Muscle of leg (tissue), 16 donors: ENCODE measurements at places on chromosomes 5 and 9. TPM values are rescaled to one million over a fixed set of nuclear protein-coding genes. Genes with fewer than 3 reads are reported as not detected.

GRCh38 chr9:115864581-115864980 lies 289.0 kb upstream of the PAPPA start:
- H3K36me3 ChIP-seq = no peaks in the 10 kb centered on the region
- no peak overlapping the region for H3K4me3 ChIP-seq
- H3K27ac ChIP-seq = no peak overlapping the region
- no peaks in the 10 kb centered on the region for H3K4me1 ChIP-seq
- H3K27me3 ChIP-seq = no peaks in the 10 kb centered on the region

HMMR gene
- total RNA-seq = 10.8 TPM

UBTD2 gene
- total RNA-seq = 48.8 TPM

DNA sequence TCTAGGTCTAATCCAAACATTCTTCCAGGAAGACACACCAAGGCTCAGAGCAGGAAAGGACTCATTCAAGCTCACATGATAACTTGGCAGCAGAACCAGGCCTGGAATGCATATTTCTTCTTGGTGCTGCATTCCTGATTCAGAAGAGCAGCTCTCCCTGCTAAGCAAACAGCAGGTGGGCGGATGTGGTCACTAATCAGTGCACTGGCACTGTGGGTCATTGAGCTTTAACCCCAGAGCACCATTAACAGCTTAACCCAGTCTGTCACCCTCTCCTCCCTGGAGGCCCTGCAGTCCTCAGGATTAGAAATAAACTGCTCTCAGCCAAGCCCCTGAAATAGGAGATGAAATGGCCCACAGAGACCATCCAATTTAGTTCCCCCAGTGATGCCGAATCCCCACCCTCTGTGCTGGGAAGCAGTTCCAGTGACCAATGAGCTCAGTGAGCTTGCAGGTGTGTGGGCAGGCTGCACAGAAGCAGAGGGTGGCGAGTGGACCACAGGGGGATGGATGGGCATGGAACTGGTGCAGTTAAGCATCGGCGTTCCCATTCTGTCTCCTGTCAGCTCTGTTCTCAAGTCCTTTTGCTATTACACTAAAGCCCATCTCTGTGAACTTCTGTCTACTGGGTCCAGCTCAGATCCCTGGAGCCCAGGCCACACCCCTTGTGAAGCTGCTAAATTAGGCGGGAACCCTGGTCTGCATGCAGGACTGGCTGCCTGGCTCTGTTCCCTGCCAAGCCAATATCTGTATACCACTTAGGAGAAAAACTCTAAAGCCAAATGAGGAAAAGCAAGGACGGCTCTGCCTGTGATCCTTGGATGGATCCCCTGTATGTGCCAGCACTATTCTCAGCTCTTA lies 16.6 kb upstream of the MEGF9 start:
- H3K27me3 ChIP-seq = no peaks in the 10 kb centered on the region
- H3K4me3 ChIP-seq = no peak overlapping the region
- no peak overlapping the region for H3K27ac ChIP-seq
- no peaks in the 10 kb centered on the region for H3K36me3 ChIP-seq

GRCh38 chr5:55624841-55625588 lies 87.1 kb downstream of the SLC38A9 start:
- H3K27me3 ChIP-seq = no peaks in the 10 kb centered on the region
- peaks cover 14% of the 10 kb centered on the region for H3K4me1 ChIP-seq
- no peak overlapping the region for H3K4me3 ChIP-seq
- peak overlapping the region; percentile 26 for H3K27ac ChIP-seq

DMRT3 gene
- 0.09 TPM for total RNA-seq

GRCh38 chr5:103774721-103775120 lies 212.1 kb upstream of the NUDT12 start:
- H3K27ac ChIP-seq = no peak overlapping the region
- H3K4me1 ChIP-seq = no peaks in the 10 kb centered on the region
- no peaks in the 10 kb centered on the region for H3K36me3 ChIP-seq

TYRP1 gene
- total RNA-seq = not detected

DEPDC1B gene
- total RNA-seq = 3.6 TPM

- peak; percentile 16 for DNase-seq
- H3K27me3 ChIP-seq = no peaks in the 10 kb centered on the region
- no peak overlapping the region for H3K4me3 ChIP-seq
- peaks cover 18% of the 10 kb centered on the region for H3K36me3 ChIP-seq
These were observed 38.2 kb downstream of the ETF1 start for GRCh38 chr5:138504799-138505198.

ZNF879 gene
- total RNA-seq = 6.0 TPM

DNA sequence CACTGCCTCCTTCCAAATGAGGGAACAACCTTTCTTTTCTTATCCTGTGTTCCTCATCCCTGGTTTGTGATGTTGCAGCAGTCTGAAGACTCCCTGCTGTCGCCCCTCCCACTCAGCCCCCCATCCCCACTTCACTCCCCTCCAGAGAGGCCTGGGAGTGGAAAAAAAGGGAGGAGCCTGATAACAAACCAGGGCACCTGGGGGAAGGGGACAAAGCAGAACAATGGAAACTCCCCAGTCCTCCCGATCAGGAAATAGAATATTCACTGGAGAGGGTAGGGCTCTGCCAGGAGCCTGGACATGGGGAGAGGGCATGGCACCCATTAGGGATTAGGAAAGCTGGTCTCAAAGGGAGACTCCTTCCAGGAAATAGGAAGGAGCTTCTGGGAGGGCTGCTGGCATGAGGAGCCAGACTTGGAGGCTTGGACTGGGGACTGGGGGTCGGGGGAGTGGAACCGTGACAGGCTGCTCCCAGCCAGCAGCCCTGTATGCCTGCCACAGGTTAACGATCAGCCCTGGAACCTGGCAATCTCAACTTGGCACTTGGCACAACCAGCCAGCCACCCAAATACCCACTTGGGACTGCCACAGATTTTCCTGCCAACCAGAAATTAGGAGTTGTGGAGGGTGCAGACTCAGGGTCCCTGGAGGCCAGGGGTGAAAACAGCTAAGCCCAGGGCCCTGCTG lies 20.0 kb downstream of the PCDH1 start:
- H3K4me1 ChIP-seq = peaks cover 5% of the 10 kb centered on the region
- DNase-seq = no peak
- peaks cover 8% of the 10 kb centered on the region for H3K27me3 ChIP-seq
- H3K36me3 ChIP-seq = no peaks in the 10 kb centered on the region

CCDC192 gene
- total RNA-seq = 0.18 TPM

FOXI1 gene
- total RNA-seq = not detected

DNA sequence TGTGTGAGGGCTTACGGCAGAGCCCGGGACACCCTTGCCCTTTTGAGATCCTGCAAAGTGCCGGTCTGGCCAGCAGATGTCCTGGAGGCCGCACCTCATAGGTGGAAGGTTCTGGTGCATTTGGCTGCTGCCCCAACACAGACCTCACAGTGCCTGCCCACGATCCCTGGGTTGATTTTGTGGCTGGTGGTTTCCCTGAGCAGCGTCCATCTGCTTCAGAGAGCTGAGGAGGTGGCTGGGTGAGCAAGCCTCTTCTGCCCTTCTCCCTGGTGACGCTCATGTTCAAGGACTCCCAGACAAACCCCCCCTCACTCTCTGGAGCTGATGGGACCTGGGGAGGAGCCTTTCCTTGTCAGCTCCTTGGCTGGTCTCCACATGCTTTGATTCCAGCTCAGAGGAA lies 18.9 kb downstream of the BNIP1 start:
- H3K4me3 ChIP-seq = no peak overlapping the region
- peaks cover 48% of the 10 kb centered on the region for H3K36me3 ChIP-seq
- H3K4me1 ChIP-seq = peaks cover 3% of the 10 kb centered on the region
- DNase-seq = no peak
- H3K27ac ChIP-seq = no peak overlapping the region

SPINK7 gene
- not detected for total RNA-seq

- no peaks in the 10 kb centered on the region for H3K4me1 ChIP-seq
- no peak overlapping the region for H3K27ac ChIP-seq
- H3K36me3 ChIP-seq = no peaks in the 10 kb centered on the region
- no peaks in the 10 kb centered on the region for H3K27me3 ChIP-seq
- DNase-seq = no peak
These were observed 16.6 kb upstream of the STOM start for GRCh38 chr9:121386442-121387175.

DNA sequence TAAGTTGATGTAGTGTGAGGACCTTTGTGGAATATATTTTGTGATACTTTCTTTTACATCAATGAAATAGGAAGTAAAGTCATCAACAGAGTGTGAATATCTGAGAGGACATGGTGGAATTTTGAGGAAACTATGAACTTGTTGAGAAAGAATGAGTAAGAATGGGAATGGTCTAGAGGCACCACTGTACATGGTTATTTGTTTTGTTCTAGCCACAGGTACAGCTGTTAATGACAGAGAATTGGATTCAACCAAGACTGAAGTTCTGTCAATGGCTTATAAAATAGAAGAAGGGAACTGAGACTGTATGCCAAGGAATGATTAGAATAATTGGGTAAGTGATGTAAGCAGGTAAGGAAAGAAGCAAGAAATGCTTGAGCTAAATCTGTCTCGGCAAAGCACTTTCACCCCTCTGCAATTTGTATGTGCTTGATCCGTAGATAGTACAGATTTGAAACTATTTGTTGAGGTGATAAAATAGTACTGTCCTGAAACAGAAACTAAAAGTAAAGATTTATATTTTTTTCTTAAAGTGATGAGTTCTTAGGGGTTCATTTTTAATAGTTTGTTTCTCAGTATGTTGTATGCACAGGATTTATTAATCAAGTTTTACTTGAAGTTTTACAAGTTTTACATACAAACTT lies 468.8 kb upstream of the SMC2 start:
- no peak overlapping the region for H3K27ac ChIP-seq
- no peaks in the 10 kb centered on the region for H3K36me3 ChIP-seq
- H3K27me3 ChIP-seq = no peaks in the 10 kb centered on the region
- DNase-seq = no peak
- no peaks in the 10 kb centered on the region for H3K4me1 ChIP-seq

DNA sequence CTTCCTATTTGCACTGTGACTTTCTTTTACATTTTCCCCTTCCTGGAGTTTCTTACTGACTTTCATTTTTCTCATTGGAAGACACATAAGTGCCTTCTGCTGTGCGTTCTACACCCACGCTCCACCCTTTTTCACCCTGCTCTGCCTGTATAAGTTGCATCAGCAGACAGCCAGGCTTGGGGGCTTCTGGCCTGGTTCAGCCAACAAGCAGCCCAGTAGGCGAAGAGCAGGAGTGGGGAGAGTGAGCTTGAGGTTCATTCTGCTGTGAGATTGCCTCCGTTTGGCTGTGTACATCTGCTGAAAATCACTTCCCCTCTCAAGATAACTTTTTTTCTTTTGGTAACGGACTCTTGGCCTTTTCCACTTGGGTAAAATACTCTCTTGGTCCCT lies 38.4 kb downstream of the RASGRF2 start:
- no peaks in the 10 kb centered on the region for H3K36me3 ChIP-seq
- no peaks in the 10 kb centered on the region for H3K27me3 ChIP-seq
- H3K27ac ChIP-seq = no peak overlapping the region
- H3K4me3 ChIP-seq = no peak overlapping the region
- no peak for DNase-seq
- no peaks in the 10 kb centered on the region for H3K4me1 ChIP-seq

DNA sequence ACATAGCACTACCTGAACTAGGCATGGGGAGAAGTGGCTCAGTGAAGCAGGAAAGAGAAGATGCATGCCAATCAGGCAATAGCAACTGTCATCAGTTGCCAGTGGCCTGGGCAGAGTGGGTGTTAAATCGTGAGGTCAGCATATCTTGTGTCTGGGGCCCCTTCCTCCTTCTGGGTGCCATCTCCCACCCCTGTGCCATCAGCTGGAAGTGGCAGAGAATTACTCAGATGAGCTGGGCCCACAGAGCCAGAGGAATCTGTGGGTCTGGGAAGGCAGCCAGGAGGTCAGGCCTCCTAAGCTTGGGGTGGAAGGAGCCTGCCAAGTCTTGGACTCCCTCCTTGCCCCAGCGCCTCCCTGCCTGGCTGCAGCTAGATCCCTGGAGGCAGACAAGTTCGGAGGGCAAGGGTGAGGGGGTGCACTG lies 66.5 kb downstream of the GALNT12 start:
- H3K27ac ChIP-seq = peak overlapping the region; percentile 15
- DNase-seq = no peak
- H3K4me1 ChIP-seq = peaks cover 37% of the 10 kb centered on the region
- no peak overlapping the region for H3K4me3 ChIP-seq

DNA sequence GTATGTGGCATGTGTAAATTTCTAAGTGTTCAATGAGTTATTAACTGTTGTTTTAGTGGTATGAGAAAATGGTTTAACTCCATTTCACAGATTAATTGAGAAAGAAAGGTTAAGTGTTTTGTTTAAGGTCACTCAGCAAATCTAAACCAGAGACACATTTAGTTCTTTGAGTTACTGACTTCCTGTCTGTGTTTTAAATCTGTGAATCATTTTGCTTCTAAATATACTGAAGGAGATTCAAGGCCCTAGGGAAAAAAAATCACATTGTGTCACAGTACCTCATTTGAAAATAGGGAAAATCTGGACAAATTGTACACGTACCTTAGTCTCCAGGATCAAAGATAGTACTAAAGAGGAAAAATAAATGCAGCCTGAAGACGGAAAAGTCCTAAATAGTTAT lies 368.2 kb downstream of the TMEM161B start:
- H3K4me1 ChIP-seq = no peaks in the 10 kb centered on the region
- no peaks in the 10 kb centered on the region for H3K27me3 ChIP-seq
- peak; percentile 10 for DNase-seq
- H3K27ac ChIP-seq = no peak overlapping the region
- no peak overlapping the region for H3K4me3 ChIP-seq
- no peaks in the 10 kb centered on the region for H3K36me3 ChIP-seq

DNA sequence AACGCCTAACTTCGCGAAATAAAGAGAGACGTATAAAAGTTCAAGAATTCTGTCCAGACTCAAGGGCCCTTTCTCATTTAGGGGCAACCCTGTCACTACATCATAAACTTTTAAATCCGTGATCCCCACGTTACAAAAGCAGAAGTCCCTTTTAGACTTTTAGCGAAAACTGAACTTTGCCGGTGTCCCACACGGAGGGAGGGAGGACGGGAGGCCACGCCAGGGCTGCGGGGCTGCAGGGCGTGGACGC lies 515 bp upstream of the F2R start:
- peak overlapping the region; percentile 52 for H3K4me3 ChIP-seq
- DNase-seq = no peak
- peaks cover 25% of the 10 kb centered on the region for H3K27me3 ChIP-seq
- peak overlapping the region; percentile 65 for H3K27ac ChIP-seq

NDUFA8 gene
- 43.7 TPM for total RNA-seq

DNA sequence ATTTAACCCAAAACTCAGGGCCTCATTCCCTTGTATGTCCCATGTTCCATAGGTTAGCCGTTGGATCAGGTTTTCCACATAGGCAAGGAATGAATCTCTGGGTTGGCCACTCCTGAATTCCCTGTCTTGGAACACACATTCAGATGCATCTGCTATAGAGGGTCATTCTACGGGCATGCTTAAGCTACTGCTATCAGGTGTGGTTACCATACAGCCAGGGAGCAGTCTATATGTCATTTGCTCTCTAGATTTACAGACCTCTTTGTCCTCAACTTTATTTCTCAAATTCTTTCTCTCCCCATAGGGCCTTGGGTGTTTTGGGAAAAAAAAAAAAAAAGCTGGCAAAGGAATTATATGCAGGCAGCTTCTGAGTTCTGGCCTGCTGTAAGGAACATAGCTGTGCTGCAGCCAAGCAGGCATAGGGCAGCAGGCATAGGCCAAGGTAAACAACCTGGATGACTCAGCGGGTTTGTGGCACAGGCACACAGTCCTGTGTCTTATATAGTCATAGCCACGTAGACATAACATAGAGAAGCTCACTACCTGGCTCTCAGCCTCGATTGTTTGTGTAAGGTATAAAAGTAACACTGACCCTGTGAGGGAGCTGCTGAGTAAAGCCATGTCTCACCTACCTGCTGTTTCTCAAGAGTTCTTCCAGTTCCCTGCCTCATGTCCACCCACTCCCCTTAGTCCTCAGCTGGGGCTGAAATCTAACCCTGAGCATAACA lies 141.5 kb downstream of the OSTF1 start:
- H3K27me3 ChIP-seq = no peaks in the 10 kb centered on the region
- H3K27ac ChIP-seq = no peak overlapping the region
- no peak for DNase-seq
- no peaks in the 10 kb centered on the region for H3K4me1 ChIP-seq
- H3K4me3 ChIP-seq = no peak overlapping the region

OR1K1 gene
- not detected for total RNA-seq
